ENCODE measurements at places on chromosomes 6 and 20.

- no peak for DNase-seq
Measured at GRCh38 chr6:141140905-141141304, 991.8 kb upstream of the GJE1 start.

DNA sequence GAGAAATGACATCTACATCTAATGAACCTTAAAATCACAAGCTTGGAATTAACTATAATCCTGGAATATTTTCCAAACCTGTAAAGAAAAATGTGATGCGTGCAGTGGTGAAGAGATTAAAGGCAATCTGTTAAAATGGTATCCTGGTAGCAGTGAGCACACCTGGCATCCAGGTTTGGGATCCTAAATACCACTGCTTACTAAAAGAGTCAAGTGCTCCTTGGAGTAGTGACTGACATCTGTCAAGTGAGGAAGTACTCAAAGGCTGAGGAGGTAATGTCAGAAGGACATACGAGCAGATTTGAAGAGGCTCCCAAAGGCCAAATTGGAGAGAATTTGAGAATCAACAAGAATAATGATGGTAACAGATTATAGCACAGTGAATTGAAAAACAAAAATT is 32.8 kb downstream of the PCMT1 start:
- no peak for DNase-seq

DNA sequence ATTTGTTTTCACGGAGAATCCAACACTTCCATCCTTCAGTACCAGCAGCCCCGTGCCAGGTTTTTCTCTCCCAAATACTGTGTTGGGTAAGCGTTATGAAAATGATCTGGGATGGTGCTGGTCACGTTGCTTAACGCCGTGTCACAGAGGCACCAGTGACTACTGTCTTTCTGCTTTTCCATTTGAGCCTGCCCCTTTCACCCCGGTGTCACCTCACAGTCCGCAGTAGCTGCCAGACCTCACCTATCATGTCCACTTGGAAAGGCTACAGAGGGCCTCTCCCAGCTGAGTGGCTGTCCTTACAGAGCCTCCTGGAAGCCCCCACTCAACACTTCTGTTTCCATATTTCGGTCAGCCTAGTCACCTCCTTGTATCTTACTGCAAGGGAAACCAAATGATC is 176.5 kb upstream of the ARID1B start:
- DNase-seq: no peak

- DNase-seq: no peak
Measured at GRCh38 chr6:1334684-1335083, 22.8 kb downstream of the FOXQ1 start.

DNA sequence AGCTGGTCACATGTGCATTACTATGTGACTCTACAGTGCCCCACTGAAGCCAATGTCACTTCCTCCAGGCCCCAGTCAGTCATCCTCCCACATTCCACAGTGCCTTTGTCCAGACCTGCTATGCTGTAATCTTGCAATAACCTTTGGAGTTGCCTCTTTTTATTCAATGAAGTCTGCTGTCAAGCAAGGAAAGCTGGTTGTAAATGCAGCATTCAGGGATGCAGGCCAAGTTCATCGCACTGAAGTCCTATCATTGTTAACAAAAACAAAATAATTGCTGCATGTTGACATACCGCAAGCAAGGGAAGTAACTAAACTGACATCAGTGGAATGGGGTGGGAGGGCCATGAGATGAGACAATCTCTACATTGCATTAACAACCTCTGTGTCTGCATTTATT is 131.2 kb upstream of the CDYL start:
- peak; percentile 51 for DNase-seq

DNA sequence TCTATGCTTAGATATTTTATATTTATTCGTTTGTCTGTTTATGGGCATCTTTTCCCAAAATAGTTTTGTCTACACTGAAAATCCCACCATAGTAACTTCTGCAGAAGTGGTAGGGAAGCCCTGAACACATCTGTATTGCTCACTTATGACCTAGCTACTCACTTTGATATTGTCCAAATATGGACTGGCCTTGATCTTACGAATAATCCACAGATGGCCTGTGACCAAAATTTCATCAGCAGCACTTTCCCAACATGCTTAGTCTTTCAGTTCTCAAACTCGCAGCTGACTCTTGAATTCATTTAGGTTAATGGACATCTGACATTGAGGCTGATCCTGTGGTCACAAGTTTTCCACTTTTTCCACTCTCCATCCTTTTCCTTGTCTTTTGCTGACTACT is 80.8 kb upstream of the BEND3 start:
- peak; percentile 2 for DNase-seq

GRCh38 chr6:46586906-46587305 is 65.7 kb downstream of the CYP39A1 start:
- no peak for DNase-seq

- no peak for DNase-seq
Measured at GRCh38 chr6:47252633-47253032, 57.1 kb downstream of the TNFRSF21 start.

DNA sequence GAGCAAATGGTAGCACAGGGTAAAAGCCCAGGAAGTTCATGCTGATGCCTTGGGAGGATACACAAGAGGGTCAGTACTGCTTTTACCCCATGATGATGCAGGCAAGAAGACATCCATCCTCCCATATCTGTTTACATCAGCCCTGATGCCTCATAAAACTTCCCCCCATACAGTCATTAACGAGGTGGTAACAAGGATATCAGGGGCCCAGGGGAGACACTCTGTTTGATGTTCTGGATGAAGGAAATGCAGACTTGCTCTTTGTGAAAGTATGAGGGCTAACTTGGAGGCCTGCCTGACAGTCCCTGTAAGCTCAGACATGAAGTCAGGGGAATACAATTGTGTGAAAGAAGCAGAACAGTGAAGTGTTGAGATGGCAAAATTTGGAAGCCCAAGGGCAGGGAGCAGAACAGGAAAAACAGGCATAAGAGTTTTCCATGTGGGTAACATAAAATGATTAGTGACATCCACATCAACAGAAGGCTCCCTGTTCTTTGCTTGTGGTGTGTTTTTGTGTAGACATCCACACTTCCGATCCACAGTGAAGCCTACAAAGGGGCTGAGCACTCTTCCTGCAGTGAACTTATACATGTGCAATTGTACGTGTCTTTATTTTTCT is 813.4 kb downstream of the MAFB start:
- DNase-seq: no peak

DNA sequence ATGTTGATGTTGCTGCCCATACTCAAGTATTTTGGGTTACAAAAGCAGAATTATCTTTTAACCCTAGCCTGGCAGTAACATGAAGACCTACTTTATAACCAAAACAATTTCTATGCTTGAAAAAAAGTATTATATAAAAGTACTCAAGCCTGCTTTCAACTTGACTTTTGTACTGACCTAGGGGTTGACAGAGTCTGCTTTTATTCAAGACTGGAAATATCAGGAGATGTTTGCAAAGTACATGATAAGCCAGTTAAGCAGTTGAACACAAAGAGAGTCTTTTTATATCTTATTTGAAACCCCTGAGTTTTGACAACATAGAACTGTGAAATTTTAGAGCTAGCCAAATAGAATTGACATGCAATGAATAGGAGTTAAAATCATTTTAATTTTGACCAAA is 159.8 kb downstream of the KCNQ5 start:
- DNase-seq: no peak

GRCh38 chr6:27374824-27375612 is 13.5 kb upstream of the ZNF391 start:
- peak; percentile 84 for DNase-seq

DNA sequence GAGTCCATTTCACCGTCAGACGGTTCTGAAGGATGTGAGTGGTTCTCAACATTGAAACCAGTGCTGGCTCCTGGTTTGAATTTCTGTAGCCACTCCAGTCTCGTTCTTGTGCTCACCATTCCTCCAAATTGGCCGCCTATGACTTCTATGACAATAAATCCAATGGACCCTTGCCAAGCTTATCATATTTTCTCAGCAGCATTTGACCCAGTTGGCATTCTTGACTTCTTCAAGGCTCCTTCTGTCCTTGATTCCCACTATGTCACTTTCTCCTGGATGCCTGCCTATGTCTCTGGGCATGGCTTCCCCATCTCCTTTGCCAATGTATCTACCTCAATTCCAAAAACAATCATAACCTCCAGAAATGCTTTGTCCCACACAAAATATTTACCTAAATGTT is 756.0 kb upstream of the NRSN1 start:
- DNase-seq: no peak

GRCh38 chr6:136404627-136405419 is 115.2 kb upstream of the BCLAF1 start:
- DNase-seq: no peak

GRCh38 chr20:12970372-12970821 is 38.4 kb upstream of the SPTLC3 start:
- DNase-seq: peak; percentile 53

DNA sequence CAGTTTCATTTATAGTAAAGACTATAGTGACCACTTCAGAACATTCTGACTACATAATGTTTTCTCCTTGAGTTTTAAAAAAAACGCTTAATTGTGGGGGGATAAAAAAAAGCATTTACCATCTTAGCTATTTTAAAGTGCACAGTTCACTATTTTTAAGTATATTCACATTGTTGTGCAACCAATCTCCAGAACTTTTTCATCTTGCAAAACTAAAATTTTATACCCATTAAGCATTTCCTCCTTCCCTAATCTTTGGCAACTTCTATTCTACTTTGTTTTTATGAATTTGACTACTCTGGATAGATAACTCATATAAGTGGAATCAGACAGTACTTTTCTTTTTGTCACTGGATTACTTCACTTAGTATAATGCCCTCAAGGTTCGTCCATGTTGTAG is 62.3 kb downstream of the FKBP5 start:
- no peak for DNase-seq

DNA sequence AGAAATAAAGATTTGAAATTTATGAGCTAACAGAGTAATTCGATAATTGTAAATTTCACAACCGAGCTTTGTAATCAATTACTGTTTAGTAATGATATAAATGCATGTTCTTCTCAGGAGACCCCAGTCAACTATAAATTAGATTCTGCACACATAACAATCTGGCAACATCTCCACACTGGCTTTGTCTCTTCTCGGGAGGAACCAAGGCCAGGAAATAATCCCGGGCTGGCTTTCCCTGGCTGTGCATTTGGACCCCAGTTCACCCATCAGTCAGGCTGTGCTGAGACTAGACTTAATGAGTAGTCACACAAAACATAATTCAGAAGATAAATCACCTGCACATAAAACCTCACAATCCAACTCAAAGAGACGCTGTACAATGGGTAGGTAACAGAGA is 65.5 kb downstream of the PTPRT start:
- no peak for DNase-seq

- DNase-seq: no peak
Measured at GRCh38 chr20:57471496-57472372, 53.2 kb downstream of the CTCFL start.

- no peak for DNase-seq
Measured at GRCh38 chr6:116196841-116197240, 57.0 kb downstream of the TSPYL4 start.

DNA sequence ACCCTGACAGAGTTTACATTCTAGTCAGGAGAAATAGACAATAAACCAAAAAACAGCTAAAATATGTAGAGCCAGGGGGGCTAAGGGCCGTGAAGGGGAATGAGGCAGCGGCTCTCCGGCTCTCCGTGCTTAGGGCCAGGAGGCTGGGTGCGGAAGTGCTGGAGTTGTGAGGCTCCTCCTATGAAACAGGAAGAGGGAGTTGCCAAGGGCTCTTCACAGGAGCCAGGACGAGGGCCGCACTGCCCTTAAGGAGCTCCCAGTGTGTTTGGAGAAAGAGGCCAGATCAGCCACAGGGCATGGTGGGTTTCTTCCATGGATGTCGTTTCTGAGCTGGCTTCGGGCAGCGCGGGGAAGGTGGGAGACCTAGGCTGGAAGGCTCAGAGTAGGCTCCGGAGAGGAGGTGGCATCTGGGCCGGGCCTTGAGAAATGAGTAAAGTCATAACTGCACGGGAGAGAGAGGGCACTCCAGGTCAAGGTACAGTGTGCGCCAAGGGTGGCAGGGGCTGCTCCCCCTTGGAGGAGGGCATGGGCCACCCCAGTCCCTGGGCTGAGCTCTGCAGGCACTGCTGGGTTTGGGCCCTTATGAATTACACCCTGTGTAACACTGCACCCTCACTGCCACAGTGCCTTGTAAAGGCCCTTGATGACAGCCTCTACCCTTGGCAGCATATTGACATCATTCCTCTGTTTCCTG is 20.8 kb upstream of the MLN start:
- no peak for DNase-seq

GRCh38 chr6:104527311-104527710 is 332.4 kb downstream of the HACE1 start:
- DNase-seq: peak; percentile 44

DNA sequence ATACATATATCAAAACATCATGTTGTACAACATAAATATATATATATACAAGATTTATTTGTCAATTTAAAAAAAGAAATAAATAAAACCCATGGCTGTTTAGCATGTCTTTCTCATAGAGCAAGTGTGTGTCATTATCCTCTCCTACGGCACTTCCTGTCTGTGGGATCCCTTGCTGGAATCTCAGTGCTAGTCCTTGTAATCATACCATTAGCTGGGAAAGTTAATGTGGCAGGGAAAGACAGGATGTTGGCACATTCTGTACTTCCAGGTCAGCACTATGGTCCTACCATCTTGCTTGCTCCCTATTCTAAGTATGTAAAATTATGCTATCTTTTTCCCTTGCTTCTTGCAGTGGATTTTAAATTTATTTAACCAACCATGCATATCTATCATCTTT is 9.5 kb upstream of the SLC17A3 start:
- DNase-seq: no peak

DNA sequence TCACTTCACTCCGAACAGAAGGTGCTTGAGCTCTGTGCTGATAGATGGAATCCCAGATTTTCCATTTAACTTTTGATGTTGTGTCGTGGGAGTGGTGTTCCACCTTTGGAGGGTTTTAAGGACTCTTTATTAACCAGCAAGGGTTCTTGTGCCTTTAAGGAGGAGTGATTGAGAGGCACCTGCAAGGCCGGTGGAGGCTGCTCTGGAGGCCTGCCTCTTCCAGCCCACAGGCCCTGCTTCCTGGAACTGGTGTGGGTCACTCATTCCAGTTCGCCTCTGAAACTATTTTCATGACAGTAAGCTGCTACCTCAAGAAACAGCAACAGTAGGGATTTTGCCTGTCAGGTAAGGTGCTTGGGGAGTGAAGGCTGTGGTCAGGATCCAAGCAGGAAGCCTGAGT is 58.8 kb upstream of the APCDD1L start:
- no peak for DNase-seq

GRCh38 chr20:57748601-57749130 is 38.9 kb upstream of the PMEPA1 start:
- no peak for DNase-seq

GRCh38 chr6:140105857-140106256 is 731.4 kb upstream of the CITED2 start:
- peak; percentile 41 for DNase-seq

DNA sequence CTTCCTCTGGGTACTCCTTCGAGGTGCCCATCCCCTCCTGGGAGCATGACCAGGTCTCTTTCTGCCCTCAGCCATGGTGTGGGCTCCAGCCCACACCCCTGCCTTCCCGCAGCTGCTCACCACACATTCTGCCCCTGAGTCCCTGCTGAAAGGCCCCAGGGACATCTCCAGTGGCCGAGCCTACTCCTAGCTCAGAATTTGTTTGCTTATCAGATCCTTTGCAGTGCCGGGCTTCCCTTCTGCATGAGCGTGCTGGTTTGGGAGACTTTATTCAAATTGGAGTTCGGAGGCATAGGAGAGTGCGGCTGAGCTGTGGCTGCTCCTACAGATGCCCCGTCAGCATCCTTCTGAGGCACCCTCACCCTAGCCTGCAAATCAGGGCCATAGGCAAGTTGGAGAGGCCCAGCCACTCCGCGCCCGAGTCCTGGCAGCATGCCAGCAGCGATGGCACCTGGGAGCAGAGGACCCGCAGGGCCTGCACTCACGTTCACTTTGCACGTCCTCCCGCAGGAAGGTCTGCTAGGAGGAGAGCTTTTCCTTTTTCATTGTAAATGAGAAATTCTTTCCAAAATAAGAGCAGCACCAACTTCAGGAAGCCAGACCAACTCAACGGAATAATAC is 327.3 kb downstream of the QKI start:
- no peak for DNase-seq

Data from NB4 (cell line).